Naive thymus-derived CD8-positive, alpha-beta T cell (primary cell): ENCODE measurements at places on chromosomes 6 and 20. TPM values are rescaled to one million over a fixed set of nuclear protein-coding genes. Genes with fewer than 3 reads are reported as not detected.

DNA sequence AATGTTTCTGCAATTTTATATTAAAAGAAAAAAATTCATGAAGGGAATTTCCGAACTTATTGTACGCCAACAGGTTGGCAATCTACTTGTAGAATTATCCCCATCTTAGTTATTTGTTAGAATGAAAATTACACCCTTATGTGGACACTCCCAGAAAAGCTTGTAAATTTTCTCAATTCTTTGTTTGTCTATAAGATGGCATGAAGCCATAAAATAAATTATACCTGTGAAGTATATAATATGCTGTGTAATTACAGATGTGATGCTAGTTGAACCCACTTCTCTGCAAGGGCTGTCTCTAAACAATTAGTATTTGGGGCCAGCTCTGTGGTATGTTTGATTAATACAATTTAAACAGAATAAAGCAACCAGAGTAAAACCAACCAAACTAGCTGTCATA, 52.1 kb upstream of the DSP start:
- no peaks in the 10 kb centered on the region for H3K4me1 ChIP-seq
- H3K4me3 ChIP-seq, result no peak overlapping the region
- H3K27ac ChIP-seq, result no peak overlapping the region
- no peak for DNase-seq
- H3K36me3 ChIP-seq, result no peaks in the 10 kb centered on the region

The RSPH3 gene
- 1.9 TPM for total RNA-seq

- no peak overlapping the region for H3K27ac ChIP-seq
- H3K27me3 ChIP-seq, result peaks cover 23% of the 10 kb centered on the region
- no peak overlapping the region for H3K4me3 ChIP-seq
- no peaks in the 10 kb centered on the region for H3K36me3 ChIP-seq
- no peaks in the 10 kb centered on the region for H3K4me1 ChIP-seq
Observed at GRCh38 chr6:70264306-70264705, 38.6 kb downstream of the COL9A1 start.

DNA sequence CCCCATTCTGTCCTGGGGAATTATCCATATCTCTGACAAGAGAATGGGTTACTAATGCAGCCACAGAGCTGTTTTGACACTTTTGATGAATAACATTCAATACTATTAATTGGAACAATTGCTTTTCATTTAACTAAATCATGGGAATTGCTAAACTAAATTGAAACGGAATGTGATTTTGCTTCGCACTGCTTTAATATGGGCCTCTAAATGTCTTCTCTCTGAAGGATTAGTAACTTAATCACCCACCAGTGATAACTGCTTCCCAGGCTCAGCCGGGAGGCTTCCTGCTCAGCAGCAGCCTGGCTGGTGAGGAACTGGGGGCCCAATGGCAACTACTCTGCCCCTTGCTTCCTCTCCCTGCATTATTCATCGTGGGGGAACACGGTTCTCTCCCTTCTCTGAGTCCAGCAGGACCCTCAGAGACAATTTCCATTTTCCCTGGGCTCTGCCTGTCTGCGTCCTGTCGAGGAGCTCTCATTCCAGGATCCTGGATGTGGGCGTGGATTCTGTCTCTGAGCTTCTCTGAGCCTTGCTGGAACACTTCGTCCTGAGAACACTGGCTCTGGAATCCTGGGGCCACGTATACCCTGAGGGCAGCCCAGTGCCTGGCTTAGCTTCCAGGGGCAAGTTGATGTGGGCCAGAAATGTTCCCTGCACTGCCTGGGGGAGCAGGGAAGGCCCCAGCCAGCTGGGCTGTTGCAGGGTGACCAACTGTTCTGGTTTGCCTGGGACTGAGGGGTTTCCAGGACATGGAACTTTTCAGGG, 308.9 kb downstream of the DHX35 start:
- DNase-seq, result no peak
- no peak overlapping the region for H3K4me3 ChIP-seq
- no peaks in the 10 kb centered on the region for H3K27me3 ChIP-seq
- H3K4me1 ChIP-seq, result no peaks in the 10 kb centered on the region
- no peaks in the 10 kb centered on the region for H3K36me3 ChIP-seq

The PACRG gene
- 0.55 TPM for total RNA-seq

The PHF10 gene
- total RNA-seq, result 126 TPM

GRCh38 chr6:75760320-75760719, 11.3 kb downstream of the MYO6 start:
- peaks cover 40% of the 10 kb centered on the region for H3K27me3 ChIP-seq
- no peaks in the 10 kb centered on the region for H3K4me1 ChIP-seq
- H3K4me3 ChIP-seq, result no peak overlapping the region
- DNase-seq, result no peak

DNA sequence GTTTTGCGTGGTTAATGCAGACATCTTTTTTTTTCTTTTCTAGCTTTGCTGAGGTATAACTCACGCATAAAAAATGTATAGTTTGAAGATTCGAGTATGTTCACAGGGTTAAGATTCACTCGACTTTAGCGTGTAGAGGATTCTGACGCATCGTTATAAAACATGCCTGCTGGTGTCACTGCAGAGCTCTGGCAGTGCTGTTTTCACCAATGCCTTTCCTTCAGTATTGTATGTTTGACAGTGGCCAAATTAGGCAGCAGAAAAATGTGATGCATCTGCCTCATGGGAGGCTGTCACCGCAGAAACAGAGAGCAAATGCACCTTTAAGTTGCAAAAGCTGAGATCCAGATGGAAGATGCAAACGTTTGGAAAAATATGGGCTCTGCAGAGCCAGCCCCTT, 18.0 kb upstream of the SIRPB2 start:
- peaks cover 10% of the 10 kb centered on the region for H3K27me3 ChIP-seq
- no peak overlapping the region for H3K4me3 ChIP-seq
- no peaks in the 10 kb centered on the region for H3K4me1 ChIP-seq
- H3K27ac ChIP-seq, result no peak overlapping the region
- peak; percentile 40 for DNase-seq

The TCP11 gene
- total RNA-seq, result not detected

The DAAM2 gene
- total RNA-seq, result not detected

- H3K4me3 ChIP-seq, result no peak overlapping the region
- no peak overlapping the region for H3K27ac ChIP-seq
- no peak for DNase-seq
- peaks cover 11% of the 10 kb centered on the region for H3K36me3 ChIP-seq
- peaks cover 37% of the 10 kb centered on the region for H3K27me3 ChIP-seq
Observed at GRCh38 chr6:87444362-87444761, 28.4 kb upstream of the SLC35A1 start.

The OTOR gene
- total RNA-seq, result not detected

GRCh38 chr6:159252955-159253508, 83.8 kb downstream of the FNDC1 start:
- no peaks in the 10 kb centered on the region for H3K4me1 ChIP-seq
- no peaks in the 10 kb centered on the region for H3K36me3 ChIP-seq
- no peak for DNase-seq
- H3K4me3 ChIP-seq, result no peak overlapping the region

DNA sequence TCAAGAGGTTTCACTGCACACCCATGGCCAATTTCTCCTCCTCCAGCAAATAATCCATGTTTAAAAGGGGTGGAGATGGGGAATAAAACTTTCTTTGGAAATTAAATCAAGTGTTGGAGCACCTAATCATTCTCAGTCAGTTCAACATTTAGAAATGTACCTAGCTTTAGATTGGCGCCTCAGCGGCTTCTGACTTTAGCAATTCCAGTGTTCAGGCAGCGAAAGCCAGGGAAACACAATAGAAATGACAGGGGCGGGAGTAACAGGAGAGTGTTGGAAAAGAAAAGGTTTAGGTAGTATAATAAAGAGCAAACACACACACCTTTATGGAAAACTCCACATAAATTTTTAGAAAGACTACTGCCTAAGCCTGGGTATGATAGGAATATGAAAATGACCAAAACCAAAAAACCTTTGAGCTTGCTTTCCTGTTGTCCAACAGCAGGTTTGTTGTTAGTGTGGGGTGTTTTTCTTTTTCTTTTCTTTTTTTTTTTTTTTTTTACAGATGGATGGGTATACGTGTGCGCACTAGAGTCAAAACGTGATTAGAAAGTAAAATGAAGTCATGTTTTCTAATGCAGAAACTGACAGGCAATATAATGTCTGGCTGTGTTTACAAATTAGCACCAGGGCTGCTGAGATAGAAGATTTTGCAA, 7.7 kb downstream of the TFAP2A start:
- no peak overlapping the region for H3K4me3 ChIP-seq
- no peak for DNase-seq
- peaks cover 44% of the 10 kb centered on the region for H3K27me3 ChIP-seq
- no peak overlapping the region for H3K27ac ChIP-seq
